Heart right ventricle (tissue), 16 donors: ENCODE measurements at places on chromosomes 1 and 21. TPM values are rescaled to one million over a fixed set of nuclear protein-coding genes. Genes with fewer than 3 reads are reported as not detected.
A peak's percentile ranks its signal among the peaks of the same experiment; 100 is the strongest.

- no peak for DNase-seq
Measured at GRCh38 chr21:41369920-41370839, 8.4 kb downstream of the MX2 start.

DNA sequence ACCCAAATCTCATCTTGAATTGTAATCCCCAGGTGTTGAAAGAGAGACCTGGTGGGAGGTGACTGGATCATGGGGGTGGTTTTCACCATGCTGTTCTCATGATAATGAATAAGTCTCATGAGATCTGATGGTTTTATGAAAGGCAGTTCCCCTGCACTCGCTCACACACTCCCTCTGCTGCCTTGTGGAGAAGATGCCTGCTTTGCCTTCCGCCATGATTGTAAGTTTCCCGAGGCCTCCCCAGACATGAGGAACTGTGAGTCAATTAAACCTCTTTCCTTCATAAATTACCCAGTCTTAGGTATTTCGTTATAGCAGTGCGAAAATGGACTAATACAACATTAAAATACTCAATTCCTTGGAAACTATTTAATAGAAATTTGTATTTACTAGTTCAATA is 99.2 kb downstream of the PROX1 start:
- DNase-seq = no peak

- DNase-seq = peak; percentile 34
Measured at GRCh38 chr1:205493241-205494085, 11.0 kb upstream of the CDK18 start.

- DNase-seq = no peak
Measured at GRCh38 chr1:179029321-179029759, 3.6 kb downstream of the FAM20B start.

DNA sequence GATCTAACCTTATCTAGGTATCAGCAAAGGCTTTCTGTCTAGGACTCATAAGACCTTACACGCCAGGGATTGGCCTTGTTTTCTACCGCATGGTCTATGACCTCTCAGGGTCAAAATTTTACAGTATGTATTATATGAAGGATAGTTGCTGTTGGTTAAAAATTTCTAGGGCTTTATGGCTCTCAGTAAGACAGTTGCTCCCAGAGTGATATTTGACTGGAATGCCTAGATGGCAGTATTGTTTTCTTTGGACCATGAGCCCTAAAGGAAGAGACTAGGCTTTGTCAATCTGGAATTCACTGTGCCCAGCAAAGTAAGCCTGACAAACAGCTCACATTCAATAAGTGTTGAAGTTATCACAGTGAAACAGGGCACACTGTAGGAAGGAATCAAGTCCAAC is 37.6 kb downstream of the C1orf87 start:
- no peak for DNase-seq

Gene MYBPHL
- 0.30 TPM for polyA plus RNA-seq

Gene OR6K3
- polyA plus RNA-seq = not detected

Gene GPR25
- not detected for polyA plus RNA-seq

DNA sequence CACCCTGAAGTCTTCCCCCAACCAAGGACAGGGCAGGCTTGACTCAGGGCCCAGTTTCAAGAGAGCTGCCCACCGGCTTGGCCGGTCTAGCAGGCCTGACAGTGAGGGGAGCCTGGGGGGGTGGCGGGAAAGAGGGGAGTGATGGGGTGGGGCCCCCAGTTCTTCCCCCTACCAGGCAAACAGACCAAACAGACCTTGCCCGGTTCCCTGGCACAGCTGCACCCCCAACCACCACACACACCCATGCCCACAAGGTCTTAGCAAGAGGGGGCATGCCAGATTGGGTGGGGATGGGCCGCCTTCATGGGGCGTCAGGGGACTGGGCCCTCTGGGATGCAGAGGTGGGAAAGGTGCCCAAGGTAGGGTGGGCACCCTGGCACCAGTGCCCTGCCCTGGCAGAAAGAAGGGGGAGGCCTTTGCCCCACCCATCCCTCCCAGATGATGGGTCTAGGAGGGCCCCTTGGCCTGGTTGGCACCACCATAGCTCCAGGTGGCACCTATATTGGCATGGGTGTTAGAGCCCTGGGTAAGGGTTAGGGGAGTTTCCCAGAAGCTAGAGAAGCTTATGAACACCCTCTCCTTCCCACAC is 8.9 kb downstream of the ZBTB7B start:
- no peak for DNase-seq

DNA sequence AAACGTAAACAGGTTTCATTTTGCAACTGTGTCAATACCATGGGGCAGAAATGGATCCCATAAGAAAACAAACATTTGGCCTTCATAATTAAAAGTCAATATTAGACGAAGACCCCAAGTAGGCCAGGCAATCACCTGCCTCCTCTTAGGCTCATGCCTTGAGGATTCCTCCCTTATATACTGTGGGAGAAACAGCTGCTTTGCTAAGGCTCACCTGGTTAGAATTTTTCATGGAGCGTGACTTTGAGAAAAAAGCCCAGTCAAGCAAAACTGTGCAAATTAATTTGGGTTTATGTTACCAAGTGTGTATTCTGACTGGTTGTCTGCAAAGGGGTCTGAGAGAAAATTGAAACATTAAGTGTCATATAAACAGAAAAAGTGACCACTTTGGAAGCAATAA is 605.3 kb upstream of the USP24 start:
- no peak for DNase-seq

DNA sequence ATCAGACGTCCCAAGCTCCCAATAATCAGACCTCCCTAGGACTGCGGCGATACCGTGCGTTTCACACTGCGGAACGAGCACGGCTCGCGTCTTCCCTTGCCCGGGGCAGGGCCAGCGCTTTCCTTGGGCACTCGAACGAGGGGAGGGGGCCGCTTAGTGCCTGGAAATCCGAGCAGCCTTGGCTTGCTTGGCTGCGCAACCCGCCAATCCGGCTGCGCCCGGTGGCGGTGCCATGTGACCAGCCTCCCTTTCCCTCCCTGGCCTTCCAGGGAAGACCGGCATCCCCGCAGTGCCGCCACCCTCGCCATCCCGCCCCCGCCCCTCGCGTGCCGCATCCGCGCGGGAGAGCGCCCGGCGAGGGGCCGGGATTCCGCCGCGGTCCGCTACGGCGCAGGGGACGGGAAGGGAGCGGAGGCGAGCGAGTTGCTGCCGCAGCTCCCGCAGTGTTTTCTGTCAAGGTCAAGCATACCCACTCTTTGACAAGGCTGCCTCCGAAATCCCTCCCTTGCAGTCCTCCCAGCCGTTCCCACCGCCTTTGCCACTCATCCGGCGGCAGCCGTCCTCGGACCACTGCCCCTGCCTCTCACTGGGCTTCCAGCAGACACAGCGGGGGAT is 8.3 kb upstream of the RNF19B start:
- DNase-seq = peak; percentile 50
